ENCODE measurements at places on chromosomes 3 and 15.
A peak's percentile ranks its signal among the peaks of the same experiment; 100 is the strongest.

- DNase-seq = no peak
These were observed 167.1 kb downstream of the NEK11 start for GRCh38 chr3:131193641-131194238.

GRCh38 chr3:148833223-148833622, 5.6 kb downstream of the CPB1 start:
- DNase-seq = no peak

DNA sequence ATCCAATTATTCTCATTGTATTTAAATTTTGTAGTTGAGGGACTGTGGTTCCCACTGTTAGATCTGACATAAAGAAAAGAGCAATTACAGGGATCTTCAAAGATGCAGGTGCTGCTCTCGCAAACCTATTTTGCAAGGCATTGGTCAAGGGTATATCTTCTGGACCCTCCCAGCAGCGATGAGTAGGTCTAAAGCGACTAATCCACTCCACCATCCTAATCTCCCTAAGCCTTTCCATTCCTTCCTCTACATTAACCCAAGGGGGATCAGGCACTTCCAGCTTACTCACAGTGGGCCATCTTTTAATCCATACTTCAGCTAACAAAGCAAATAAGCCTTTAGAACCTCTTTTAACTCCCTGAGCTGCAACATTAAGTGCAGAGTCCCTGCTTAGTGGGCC, 37.0 kb upstream of the CPOX start:
- no peak for DNase-seq

GRCh38 chr15:55872471-55872870, 120.9 kb downstream of the NEDD4 start:
- no peak for DNase-seq

GRCh38 chr3:171351676-171352075, 108.5 kb downstream of the TNIK start:
- no peak for DNase-seq

DNA sequence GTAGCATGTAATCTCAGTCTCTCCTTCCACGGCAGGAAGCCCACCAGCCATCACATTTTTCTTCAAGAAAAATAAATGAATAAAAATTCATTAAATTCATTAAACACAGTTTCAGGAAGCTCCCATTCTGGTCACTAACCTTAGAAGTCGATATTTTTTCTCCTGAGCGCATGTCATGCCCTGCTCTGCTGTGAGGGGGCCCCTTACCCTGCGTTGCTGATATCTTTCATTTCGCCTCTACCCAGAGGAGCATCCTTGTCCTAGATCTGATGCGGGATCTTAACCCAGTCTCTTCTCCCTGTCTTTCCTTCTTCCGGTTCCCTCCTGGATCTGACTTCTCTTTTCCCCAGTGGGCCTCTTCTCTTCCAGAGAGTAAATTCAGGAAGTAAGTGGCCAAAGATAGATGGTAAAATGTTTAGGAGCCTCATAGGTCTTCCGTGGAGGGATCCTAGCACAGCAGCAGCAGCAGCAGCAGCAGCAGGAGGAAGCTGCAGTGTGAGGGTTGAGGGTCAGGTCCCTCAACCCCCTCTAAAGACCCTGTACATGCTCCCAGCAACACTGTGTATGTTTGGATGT, 1.4 kb upstream of the ILDR1 start:
- DNase-seq = no peak

GRCh38 chr15:33517944-33518343, 207.2 kb downstream of the RYR3 start:
- no peak for DNase-seq

DNA sequence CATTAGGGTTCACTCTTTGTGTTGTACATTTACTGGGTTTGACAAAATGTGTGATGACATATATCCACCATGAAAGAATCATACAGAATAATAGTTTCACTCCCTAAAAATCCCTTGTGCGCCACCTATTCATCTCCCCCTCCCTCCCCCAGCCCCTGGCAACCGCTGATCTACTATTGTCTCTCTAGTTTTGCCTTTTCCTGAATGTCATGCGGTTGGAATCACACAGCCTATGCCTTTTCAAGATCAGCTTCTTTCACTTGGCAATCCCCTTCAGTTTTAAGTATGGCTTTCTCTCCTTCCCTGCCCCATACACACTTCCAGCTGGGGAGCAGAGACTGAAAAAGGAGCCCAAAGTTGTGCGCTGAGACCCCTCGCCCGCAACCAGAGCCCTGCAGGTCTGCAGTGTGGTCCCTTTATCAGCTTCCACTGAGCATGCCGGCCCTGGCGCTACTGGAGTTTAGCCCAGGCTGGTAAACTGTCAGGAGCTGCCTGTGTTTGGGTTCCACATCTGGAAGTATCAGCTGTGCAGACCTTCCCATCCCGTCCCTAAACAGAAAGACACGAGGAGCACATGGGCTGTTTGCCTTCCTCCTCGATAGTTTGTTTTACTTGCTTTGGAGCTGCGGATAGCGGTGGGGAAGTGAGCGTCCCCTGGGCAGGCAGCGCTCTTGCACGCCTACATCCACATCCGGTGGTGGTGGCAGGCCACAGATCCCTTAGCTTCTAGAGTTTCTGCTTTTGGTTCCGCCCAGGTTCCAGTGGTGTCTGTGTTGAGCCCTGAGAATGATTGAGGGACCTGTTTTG, 12.3 kb downstream of the BOC start:
- peak; percentile 34 for DNase-seq

DNA sequence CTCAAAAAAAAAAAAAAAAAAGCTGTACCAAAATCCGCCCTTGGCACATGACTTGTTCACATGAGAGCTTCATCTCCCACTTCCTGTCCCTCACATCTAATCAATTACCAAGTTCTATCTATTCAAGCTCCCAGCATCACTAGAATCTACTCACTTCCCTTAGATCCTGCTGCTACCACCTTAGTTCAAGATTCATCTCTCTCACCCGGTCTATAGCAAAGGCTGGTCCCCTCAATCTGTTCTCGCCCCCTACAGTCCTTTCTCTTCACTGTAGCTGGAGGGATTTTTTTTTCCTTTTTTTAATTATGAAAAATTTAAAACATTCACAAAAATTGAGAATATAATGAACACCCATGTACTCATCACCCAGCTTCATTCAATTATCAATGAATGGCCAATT, 16.7 kb upstream of the GPR160 start:
- no peak for DNase-seq

DNA sequence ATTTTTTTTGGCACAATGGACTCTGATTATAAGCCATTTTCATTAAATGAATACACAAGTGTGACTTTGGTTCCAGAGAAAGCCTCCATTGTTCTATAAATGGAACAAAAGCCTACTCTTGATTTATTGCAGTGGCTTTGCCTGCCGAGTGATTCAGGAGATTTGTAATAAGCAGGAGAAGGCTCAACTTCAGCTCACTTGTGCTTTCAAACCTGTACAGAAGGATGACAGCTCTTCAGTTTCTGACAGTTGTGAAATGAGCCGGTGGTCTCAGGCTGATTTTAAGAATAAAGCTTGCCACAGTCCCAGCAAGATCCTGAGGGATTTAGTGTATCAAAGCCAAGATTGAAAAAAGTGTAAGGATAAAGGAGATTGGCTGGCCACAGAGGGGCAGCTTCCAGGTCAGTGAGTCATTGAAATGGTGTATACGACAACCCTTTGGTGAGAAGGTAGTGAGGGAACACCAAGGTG, 438.8 kb upstream of the TGFBR2 start:
- DNase-seq = no peak

DNA sequence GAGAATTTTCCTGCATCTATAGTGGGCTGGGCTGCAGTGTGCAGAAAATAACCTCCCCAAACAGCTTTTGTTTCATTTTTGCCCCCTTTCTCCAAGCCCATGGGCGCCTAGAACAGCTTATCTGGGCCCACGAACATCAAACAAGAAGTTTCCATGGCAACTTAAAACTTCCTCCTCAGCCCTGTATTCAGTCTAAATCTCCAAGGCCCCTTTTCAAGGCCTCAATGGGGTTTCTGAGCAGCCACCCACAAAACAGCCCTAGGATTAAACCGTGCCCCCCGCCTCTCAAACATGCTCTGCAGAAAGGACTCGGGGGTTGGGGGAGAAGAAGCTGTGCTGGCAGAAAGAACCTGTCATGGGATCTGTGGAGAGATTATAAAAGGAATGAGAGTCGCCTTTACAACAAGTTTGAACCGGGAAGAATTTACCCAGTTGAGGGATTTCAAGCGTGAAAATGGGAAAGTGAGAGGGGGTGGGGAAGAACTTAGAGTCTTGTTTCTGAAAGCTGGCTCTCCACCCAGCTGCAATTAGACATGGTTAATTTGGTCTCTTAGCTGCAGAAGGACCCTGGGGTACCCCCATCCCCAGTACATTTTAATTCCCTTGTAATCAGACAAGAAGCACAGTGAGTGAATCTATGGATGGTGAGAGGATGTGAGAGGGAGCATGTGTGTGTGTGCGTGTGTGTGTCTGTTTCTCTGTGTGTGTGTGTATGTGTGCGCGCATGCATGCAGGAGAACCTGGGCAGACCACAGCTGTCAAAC, 4.3 kb upstream of the FAM107A start:
- DNase-seq = no peak

Data from GM19239 (cell line).